ENCODE measurements at places on chromosomes 2 and 18. TPM values are rescaled to one million over a fixed set of nuclear protein-coding genes. Genes with fewer than 3 reads are reported as not detected.

- no peak for DNase-seq
These were observed 21.6 kb upstream of the SULT1C2 start for GRCh38 chr2:108267101-108267500.

GRCh38 chr2:36477746-36478145, 120.2 kb downstream of the FEZ2 start:
- DNase-seq = no peak

UXS1 gene
- 35.6 TPM for total RNA-seq

TMEM37 gene
- total RNA-seq = 2.3 TPM

GRCh38 chr2:33077311-33077710, 130.6 kb downstream of the LTBP1 start:
- DNase-seq = no peak

- DNase-seq = no peak
These were observed 109.0 kb upstream of the BZW1 start for GRCh38 chr2:200702646-200703118.

GRCh38 chr2:65228263-65228750, 676 bp downstream of the ACTR2 start:
- DNase-seq = no peak

L3MBTL4 gene
- total RNA-seq = 0.04 TPM

DNA sequence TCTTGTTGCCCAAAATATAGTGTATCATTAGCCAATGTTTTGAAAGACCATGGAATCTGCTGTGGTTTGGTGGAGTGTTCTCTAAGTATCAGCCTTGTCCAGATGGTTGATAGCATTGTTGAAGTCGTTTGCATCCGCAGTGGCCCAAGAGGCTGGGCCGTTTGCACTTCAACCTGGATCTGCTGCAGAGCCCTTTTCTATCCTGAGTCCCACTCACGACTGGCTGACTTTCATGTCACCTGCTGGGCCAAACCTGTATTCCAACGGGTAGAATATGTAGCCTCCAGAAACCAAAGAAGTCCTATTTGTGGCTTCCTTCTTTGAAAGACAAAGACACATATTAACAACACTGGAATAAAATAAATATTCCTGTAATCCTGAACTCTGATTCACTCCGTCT, 1154.1 kb downstream of the RPIA start:
- no peak for DNase-seq

Data from pulmonary artery endothelial cell (primary cell).